ENCODE measurements at places on chromosomes 4 and X.

- no peak for DNase-seq
Observed at GRCh38 chrX:39650768-39651347, 446.9 kb downstream of the BCOR start.

GRCh38 chr4:154973244-154974035 lies 192.4 kb downstream of the RBM46 start:
- no peak for DNase-seq

GRCh38 chr4:68272380-68272779 lies 26.9 kb upstream of the TMPRSS11B start:
- DNase-seq, result no peak

- no peak for DNase-seq
Observed at GRCh38 chr4:3766036-3766784, at the start of gene ADRA2C. Gene ADRA2C, plus strand, starts transcription at chr4:3766385. Its CDS starts 222 bp downstream, at chr4:3766607.

- no peak for DNase-seq
Observed at GRCh38 chr4:96833831-96834230, 993.9 kb downstream of the PDHA2 start.

GRCh38 chr4:8699479-8700145 lies 107.0 kb downstream of the CPZ start:
- DNase-seq, result no peak

DNA sequence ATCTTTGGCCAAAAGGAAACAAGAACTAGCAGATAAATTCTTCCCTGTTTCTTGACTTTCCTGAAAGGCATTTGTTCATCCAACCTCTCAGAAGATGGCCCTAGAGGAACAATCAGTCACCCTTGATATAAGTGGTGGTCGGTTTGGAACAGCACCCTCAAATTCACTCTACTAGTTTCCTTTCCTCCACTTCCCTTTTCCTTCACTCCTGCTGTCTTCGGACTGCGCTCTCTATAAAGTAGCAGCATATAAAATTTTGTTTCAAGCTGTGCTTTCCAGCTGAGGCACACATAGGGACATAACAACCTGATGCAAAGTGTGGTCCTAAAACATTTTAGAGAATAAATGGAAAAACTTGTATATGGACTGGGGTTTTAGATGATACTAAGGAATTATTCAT lies 29.0 kb upstream of the MOB1B start:
- DNase-seq, result no peak

GRCh38 chr4:34157547-34157946 lies 2086.8 kb downstream of the ARAP2 start:
- DNase-seq, result no peak

DNA sequence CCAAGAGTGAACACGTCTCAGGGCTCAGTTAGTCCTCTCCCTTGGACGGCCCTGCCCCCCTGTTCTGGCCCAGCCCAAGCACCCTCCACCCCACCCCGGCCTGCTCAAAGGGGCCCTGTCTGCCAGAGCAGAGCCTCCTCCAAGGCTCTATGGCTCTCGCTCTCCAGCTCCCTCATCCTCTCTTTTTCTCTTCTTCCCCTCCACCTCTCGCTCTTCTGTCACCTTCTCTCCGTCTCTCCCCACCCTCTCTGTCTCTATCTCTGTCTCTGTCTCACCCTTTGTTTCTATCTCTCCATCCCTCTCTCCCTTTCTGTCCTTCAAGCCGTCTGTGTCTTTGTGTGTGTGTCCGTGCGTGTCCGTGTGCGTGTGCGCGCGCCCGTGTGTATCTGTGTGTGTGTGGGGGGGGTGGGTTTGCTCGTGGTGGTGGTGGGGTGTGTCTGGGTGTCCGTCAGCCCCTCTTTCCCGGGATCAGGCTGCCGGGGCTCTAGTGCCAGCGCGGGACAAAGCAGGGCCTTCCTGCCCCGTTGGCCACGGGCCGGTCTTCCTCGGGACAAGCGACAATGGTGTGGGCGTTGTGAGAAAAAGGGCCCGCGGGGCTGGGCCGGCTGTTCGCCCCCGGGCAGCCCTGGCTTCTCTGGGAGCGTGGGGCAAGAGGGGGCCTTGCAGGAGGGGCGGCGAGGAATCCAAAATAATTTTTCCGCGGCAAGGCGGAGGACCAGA lies 8.7 kb downstream of the FRG2 start:
- no peak for DNase-seq

GRCh38 chr4:4693258-4693657 lies 151.4 kb upstream of the STX18 start:
- no peak for DNase-seq

DNA sequence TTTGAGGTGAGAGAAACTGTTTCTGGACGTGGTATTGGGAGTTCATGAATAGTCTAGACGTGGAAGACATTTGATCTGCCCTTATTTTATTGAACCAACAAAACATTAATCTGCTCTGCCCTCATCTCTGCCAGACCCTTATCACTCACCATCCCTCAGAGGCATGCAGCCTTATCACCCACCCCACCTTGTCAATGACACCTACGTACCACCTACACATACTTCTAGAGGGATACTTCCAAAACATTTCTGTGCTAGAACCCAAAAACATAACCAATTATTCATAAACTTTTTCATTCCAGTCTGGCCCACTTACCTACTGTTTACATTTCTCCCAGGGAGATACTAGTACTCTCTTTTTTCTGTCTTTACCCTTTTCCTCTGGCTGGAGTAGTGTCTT lies 105.2 kb downstream of the RS1 start:
- no peak for DNase-seq

GRCh38 chr4:147550626-147551246 lies 66.5 kb upstream of the TMEM184C start:
- no peak for DNase-seq

DNA sequence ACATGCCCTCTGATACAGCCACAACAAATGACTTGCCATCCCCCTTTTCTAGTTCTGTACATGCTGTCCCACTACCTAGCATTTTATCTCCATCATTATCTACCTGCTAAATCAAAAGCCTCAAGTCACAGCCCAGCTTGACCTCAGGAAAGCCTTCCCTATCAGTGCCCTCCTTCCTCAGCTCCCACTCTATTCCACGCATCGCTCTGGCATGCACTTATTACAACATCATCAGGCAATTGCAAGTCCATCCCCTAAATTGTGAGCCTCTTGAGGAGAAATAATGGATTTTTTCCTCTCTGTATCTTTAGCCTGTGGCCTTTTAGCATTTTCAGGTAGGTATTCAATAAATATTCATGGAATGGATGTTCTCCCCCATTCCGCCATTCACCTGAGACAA lies 5.7 kb downstream of the ARL13A start:
- no peak for DNase-seq

- no peak for DNase-seq
Observed at GRCh38 chr4:117479673-117480072, 394.3 kb upstream of the TRAM1L1 start.

DNA sequence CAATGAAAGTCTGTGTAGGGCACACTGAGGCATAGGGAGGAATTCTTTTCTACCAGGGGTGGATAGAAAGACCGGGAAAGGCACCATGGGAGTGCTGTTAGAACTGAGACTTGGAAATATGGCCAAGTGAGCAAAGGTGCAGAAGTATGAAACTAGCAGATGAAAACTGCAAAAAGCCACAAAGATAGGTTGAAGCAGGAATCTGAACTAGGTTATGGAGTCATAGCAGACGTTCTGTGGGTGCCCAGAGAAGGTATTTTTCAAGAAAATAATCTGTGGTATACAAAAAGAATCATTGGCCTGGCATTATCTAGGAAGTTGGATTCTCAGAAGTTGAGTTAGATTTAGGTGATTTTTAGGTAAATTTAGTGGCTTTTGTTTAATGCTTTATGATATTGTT lies 48.5 kb downstream of the SMAD1 start:
- DNase-seq, result no peak

DNA sequence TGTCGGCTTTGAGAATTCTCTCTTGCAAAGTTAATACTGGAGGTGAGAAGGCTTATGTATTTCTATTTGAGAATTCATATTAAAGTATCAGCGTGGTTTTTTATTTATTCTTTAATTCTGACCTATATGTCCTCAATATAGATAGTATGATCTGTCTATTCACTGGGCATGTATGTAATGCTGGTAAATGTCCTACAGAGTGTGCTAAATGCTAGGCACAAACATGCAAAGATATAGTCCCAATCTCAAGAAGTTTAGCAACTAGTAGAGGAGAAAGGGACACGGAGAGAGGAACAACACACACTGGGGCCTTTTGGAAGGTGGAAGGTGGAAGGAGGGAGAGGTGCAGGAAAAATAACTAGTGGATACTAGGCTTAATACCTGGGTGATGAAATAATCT lies 11.0 kb upstream of the BMPR1B start:
- DNase-seq, result no peak

DNA sequence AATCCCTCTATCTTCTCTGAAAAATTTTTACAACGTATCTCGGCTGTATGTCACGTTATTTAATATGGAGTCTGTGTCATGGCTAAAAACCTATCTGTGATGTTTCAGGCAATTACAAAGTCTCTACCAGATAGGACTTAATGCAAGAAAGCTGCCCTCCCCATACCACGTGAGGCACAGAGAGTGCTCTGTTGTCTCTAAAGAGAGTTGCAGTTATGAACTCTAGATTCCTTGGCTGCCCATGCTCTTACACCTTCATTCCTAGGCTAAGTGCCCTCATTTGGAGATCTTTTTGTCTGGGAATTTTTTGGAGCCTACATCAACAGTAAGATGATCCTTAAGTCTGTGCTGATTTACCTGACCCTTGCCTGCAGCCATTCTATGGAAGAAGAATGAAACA lies 935.9 kb downstream of the C4orf33 start:
- no peak for DNase-seq

- no peak for DNase-seq
Observed at GRCh38 chr4:168659741-168660465, 163.1 kb downstream of the PALLD start.

GRCh38 chr4:700587-701264 lies 4.9 kb upstream of the PCGF3 start:
- no peak for DNase-seq

GRCh38 chrX:7841084-7841805 lies 1.7 kb upstream of the VCX start:
- no peak for DNase-seq

DNA sequence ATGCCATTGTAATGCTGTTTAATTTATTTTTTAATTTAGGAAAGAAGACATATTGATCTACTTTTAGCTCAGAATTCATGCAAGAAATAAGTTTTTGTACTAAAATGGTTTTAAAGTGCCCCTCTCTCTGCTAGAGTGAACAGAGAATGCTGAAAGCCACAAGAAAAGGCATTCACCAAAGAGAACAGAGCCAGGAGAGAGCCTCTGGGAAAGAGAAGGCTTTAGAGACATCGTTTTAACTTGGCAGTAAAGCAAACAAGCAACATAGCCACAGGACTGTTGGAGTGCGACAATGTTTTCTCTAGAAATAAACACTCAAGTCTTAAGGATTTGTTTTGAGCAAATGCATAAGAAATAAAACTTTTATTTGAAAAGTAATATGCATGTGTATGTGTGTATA lies 484.1 kb upstream of the CPEB2 start:
- no peak for DNase-seq

DNA sequence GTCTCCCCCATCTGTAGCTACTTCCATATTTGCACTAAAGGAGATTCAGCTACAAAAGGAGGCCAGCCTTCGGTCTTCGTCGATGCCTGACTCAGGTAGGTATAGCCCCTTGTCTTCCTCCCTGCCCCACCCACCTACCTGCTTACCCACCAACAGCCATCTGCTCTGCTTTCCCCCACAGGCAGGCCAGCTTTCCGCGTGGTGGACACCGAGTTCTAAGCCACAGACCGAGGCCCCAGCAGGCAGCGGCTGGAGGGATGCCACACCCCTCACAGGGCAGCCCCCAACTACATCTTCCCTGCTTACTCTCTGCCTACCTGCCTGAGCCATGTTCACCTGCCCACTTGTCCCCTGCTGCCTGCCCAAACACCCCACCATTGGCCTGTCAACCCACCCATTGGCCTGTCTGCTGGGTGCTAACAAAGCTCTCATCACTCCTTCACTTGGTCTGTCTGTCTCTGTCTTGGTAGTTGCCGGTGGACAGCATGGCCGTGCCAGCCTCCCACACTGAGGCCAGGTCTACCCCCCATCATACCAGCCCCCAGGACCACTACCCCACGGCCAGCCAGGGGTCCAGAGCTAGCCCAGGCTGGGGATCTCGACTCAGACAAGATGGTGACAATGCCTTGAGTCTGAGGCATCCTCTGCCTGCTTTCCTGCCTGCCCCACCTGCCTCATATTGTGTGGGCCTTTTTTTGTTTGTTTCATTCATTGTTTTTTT lies 4.1 kb upstream of the USP11 start:
- no peak for DNase-seq

DNA sequence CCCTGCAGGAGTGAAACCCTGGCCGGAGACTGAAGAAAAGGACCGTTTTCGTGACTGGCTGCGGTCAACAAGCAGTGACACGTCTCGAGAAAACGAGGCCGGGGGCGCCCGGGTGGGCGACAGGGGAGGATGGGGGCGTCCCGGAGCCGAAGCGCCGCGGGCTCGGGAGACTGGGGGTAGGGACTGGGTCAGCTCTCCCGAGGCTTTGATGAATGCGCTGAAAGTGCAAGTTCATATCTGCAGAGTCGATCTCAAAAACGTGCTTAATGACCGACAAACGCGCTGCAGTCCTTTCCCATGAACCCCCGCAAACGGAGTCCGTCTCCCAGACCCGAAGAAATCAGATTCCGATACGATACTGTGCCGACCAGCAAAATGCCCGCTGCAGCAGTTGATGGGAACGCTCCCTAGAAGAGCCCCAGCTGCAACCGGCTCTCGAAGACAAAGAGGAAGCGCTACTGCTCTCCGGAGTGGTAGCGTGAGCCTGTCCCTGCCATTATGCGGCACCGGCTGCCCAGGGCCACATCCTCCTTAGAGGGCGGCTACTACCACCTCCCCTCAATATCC lies 806 bp upstream of the CD99L2 start:
- no peak for DNase-seq

All from stimulated activated CD8-positive, alpha-beta memory T cell treated with anti-CD3 and anti-CD28 coated beads, Interleukin-7, amount 100 ng/mL, for 1 hour (primary cell).